ENCODE measurements at places on chromosomes 16 and 17.

- no peak for DNase-seq
These were observed 80.0 kb downstream of the ZFHX3 start for GRCh38 chr16:72967941-72968340.

DNA sequence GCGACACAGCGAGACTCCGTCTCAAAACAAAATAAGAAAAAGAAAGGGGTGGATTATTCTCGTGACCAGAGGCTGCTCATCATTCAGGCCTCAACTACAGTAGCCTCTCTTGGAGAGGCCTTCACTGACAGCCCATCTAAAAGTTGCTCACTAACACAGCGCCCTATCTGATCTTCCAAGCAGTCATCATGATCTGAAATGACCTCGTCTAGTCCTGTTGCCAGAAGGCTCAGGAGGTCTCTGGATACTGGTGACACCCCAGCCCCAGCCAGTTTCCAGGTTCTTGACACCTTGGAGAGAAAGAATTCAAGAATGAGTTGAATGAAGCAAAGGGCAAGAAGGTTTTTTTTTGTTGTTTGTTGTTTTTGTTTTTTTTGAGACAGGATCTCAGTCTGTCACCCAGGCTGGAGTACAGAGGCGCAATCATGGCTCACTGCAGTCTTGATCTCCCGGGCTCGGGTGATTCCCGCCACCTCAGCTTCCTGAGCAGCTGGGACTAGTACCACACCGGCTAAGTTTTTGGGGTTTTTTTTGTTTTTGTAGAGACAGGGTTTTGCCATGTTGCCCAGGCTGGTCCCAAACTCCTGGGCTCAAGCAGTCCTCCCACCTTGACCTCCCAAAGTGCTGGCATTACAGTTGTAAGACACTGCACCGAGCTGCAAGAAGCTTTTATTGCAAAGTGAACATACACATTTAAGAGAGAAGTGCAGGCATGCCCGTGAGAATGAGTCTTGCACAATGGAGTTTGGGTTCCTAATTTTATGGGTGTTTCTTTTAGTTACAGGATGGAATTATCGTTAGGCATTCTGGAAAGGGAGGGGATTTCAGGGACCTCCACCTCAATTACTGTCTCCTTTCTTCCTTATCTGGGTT is 2.7 kb upstream of the ZC3H7A start:
- peak; percentile 12 for DNase-seq

DNA sequence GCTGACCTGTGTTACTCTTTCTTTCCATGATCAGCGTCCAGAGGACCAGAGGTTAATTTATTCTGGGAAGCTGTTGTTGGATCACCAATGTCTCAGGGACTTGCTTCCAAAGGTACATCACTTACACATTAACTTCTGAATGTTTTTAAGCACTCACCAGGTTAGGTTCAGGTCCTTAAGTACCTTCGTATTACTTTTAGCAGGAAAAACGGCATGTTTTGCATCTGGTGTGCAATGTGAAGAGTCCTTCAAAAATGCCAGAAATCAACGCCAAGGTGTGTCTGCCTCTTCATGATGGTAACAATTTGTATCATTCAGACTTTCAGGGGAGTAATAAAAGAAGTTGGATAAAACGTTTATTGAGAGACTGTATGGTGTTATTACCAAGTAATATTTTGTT is 3.3 kb downstream of the HERPUD1 start:
- no peak for DNase-seq

GRCh38 chr17:37568350-37569053 is 40.7 kb downstream of the SYNRG start:
- DNase-seq, result no peak

- no peak for DNase-seq
These were observed 34.4 kb upstream of the HAS3 start for GRCh38 chr16:69071036-69071435.

DNA sequence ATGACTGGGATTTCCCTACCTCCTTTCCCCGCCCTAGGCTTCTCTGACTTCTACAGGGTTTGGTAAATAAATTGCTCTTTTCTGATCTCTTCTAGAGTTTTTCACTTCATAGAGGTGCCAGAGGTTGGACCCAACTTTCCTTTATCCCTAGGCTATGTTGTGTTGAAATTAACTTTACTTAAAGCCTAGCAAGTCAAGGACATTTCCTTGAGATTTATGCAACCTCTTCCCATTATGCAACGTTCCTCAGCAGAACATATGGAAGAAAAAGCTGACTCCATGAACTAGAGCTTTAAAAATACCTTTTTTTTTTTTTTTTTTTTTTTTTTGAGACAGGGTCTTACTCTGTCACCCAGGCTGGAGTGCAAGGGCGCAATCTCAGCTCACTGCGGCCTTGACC is 15.5 kb downstream of the MPO start:
- DNase-seq, result no peak

Measured in stimulated activated CD4-positive, alpha-beta T cell treated with anti-CD3 and anti-CD28 coated beads, Interleukin-4, amount 100 ng/mL, for 1 hour (primary cell).